Mesenteric fat pad (tissue), 1 donor: ENCODE measurements at places on chromosomes 13 and 19. TPM values are rescaled to one million over a fixed set of nuclear protein-coding genes. Genes with fewer than 3 reads are reported as not detected.

DNA sequence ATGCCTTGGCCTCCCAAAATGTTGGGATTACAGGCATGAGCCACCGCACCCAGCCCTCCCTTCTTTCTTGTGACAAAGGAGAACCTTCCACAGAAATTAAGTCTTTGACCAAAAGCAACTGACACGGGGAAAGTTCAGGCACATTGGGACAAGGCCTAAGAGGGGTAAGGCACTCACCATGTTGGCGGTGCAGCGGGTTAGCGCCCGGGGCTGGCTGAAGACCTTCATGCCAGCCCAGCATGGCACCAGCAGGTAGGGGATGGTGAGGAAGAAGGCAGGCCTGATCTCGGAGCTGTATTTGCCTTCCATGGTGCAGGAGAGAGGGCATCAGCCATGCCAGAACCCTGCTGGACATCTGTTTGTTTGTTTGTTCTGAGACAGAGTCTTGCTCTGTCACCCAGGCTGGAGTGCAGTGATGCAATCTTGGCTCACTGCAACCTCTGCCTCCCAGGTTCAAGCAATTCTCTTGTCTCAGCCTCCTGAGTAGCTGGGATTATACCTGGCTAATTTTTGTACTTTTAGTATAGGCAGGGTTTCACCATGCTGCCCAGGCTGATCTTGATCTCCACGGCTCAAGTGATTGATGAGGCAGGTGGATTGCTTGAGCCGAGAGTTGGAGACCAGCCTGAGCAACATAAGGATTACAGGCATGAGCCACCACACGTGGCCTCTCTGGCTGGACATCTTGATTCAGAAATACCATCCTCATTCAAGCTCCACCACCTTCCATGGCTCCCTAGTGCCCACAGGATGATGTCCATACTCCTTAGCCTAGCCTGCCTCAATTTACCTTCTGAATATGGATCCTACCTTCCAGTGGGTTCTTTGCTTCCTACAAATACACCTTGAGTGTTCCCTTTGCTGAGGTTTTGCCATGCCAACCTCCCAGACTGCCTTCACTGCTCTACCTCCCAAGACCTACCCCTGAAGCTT, 4.4 kb downstream of the TM6SF2 start:
- DNase-seq = no peak

GRCh38 chr13:97259798-97260714, 37.9 kb downstream of the MBNL2 start:
- DNase-seq = no peak

PLPPR2 gene
- total RNA-seq = 26.0 TPM

- no peak for DNase-seq
These were observed 2.1 kb downstream of the PNMA8C start for GRCh38 chr19:46426506-46427162.

- peak; percentile 89 for DNase-seq
These were observed 5.8 kb downstream of the CD320 start for GRCh38 chr19:8302357-8302691.

DNA sequence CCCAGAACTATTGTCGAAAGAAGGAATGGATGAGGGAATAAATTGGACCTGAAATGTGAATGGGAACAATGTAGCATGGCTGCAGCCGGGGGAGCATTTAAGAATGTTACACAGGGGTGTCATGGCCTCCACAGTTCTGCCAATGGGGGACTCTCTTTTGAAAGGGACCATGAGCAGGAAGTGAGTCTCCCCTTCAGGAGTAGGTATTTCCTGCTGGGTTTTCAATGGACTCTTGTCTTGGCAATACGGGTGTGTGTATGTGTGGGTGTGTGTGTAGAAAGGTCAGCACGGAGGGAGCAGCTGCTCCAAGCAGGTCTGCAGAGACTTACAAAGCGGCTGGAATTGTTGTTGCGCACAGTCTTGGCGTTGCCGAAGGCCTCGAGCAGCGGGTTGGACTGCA, 24.4 kb downstream of the MYO1F start:
- DNase-seq = no peak

GRCh38 chr19:18846862-18847548, 15.2 kb downstream of the UPF1 start:
- no peak for DNase-seq

DNA sequence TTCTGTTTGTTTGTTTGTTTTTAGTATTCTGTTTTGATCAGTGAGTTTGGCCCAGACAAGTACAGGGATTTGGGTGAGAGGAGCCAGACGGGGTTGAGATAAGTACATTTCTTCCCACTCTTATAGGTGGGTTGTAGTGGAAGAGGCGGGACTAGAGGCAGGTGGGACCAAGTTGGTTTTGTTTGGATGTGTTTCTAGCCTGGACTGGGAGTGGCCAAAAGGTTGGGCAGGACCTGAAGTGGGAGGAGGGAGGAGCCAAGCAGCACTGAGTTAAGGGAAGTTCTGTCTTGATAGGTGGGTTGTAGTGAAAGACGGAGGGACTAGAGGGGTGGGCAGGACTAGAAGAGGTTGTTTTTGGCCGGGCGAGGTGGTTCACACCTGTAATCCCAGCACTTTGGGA, 9.0 kb downstream of the DNASE2 start:
- no peak for DNase-seq

- no peak for DNase-seq
These were observed 7.5 kb downstream of the FAM124A start for GRCh38 chr13:51229731-51230130.

SOX21 gene
- not detected for total RNA-seq

- DNase-seq = no peak
These were observed 516.6 kb upstream of the NBEA start for GRCh38 chr13:34425327-34425949.

- DNase-seq = no peak
These were observed 209.2 kb downstream of the KCTD12 start for GRCh38 chr13:76677043-76677442.

- DNase-seq = no peak
These were observed 15.8 kb downstream of the TECR start for GRCh38 chr19:14544977-14545715.

DNA sequence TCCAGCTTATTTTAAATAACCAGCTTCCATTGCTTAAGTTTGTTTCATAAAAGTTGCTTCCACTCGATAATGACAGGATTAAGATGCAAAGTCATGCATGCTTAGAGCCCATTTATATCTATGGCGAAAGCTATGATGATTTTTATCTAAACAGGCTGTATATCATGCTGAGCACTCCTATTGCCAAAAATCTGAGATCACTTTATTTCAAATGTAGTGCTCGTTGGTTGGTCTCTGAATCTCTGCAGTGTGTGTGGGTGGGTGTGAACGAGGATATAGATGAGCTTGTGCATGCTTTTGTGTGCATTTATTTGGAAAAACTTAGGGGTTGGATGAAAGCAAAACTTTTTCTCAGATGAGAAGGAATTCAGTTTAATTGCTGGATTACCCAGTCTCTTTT, 27.0 kb upstream of the ARGLU1 start:
- no peak for DNase-seq

DNA sequence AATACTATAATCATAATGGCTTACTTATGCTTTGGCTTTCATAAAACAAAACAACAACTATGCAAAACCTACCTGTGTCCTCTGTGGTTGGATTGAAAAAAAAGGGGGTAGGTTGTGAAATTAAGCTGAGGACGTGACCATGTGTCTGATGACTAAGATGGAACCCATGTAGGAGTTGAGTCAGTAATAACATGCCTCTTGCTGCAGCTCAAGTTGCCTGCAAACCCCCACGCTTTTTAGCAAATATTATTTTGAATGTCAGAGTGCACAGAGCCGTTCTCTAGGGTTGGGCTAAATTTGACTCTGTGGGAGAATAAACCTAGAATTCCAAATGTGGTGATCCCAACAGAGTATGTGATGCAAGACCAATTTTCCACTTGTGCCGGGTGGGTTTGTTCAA, 209.3 kb downstream of the KCNRG start:
- DNase-seq = no peak

LONP1 gene
- total RNA-seq = 63.9 TPM

GRCh38 chr13:112443191-112443994, 67.2 kb downstream of the SPACA7 start:
- DNase-seq = peak; percentile 69

DNA sequence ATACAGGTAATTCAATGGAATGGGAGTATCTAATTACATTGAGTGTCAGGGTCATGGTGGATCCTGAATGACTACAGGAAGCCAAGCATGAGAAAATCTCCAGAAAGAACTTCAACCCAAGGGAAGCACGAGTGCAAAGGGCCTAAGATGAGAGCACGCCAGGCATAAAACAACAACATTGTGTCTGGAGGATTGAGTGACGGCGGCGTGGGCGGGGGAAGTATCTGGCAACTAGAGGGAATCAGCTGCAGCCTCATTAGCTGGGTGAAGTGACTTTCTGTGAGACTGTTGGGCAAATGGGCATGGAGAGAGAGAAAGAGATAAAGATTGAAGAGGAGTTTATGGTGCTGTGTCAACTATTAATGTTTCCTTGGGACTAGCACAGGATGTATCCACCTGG, 194.3 kb downstream of the GPC6 start:
- no peak for DNase-seq

DNA sequence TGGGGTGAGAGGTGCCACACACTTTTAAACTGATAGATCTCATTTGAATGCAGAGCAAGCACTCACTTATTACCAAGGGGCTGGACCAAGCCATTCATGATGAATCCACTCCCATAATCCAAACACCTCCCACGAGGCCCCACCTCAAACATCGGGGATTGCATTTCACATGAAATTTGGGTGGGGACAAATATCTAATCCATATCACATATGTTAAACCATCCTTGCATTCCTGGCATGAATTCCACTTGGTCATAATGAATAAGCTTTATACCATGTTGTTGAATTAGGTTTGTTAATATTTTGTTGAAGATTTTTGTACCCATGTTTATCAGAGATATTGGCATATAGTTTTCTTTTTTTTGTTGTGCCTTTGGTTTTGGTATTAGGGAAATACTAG, 1198.7 kb upstream of the ATXN8OS start:
- no peak for DNase-seq

GRCh38 chr13:36919171-36919832, 736 bp downstream of the SMAD9 start:
- no peak for DNase-seq

ATP4A gene
- total RNA-seq = not detected

DNA sequence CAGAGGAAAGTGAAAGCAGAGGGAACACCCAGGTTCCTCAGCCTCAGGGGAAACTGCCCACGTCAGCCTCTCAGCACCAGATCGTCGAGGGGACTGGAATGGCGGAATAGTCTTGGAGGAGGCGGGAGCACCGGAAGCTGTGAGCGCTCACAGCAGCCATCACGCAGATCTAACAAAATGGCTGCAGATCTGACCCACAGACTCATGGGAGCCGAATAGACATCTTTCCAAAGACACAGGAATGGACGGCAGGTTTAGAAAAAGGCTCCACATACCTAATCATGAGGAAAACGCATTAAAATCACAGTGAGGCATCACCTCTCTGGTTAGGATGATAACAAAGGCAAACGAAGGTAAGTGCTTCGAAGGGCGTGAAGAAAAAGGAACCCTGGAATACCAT, 11.8 kb upstream of the LILRA2 start:
- no peak for DNase-seq

- no peak for DNase-seq
These were observed 101.3 kb downstream of the GNG7 start for GRCh38 chr19:2600914-2601870.

CGB5 gene
- not detected for total RNA-seq

- no peak for DNase-seq
These were observed 314.2 kb downstream of the OLFM4 start for GRCh38 chr13:53342623-53343360.

- no peak for DNase-seq
These were observed 1.5 kb downstream of the DZIP1 start for GRCh38 chr13:95642999-95643398.

HCN2 gene
- 0.16 TPM for total RNA-seq

DNA sequence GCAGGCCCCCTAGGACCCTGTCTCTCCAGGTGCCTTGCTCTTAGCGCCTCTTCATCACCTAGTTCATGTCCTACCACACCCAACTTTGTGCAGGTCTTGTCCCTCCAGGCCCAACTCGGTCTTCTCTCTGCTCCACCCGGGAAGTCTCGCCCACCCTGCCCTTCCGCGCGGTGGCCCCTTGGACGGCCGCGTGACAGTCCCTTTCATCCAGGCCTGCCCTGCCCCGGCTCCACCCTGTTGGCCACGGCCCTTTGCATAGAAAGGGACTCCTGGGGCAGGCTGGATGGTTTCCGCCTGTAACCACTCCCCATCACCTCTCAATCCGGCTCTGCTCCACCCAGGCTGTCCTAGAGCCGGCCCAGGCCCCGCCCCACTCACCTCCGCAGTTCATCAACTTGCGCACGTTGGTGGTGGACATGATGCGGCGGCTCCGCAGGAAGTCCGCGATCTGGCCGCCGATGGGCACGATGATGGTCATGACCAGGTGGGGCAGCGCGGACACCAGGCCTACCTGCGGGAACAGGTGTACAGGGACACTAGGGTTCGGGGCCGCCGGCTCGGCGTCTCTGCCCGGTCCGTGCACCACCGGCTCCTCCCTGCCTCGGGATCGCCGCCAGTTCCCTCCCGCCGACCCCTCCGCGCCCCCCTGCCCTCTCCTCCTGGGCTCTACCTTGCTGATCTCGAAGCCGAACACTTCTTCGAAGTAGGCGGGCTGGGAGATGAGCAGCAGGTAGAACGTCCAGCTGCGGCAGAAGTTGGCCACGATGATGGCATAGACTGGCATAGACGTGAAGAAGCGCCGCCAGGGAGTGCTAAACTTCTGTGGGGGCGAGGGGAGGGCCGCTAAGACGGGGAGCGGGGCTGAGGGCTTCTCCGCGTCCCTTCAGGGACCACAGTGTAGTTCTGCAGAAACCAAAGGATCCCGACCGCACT, 7.2 kb downstream of the GFY start:
- DNase-seq = no peak

MYADM gene
- total RNA-seq = 270 TPM

- DNase-seq = no peak
These were observed 4.0 kb downstream of the PTBP1 start for GRCh38 chr19:801030-801860.
